HCT116 (cell line): ENCODE measurements at places on chromosomes 4 and X.

DNA sequence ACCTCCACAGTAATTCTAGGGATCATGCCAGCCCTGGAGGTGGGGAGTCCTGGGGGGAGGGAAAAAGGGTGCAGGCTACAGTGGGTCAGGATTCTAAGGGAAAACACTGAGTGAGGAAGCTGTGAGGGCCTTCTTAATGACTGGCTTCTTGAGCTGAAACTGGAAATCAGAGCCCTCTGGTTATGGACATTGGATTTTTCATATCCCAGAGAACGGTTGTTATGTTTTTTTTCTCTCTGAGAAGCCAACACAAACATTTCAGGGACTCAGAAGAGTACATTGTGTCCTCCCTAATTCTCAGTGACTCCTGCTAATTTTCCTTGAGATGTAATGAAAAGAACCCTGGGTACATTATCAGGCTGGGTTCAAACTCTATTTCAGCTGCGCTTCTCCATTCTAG, 162.4 kb upstream of the PRDX4 start:
- DNase-seq, result no peak

DNA sequence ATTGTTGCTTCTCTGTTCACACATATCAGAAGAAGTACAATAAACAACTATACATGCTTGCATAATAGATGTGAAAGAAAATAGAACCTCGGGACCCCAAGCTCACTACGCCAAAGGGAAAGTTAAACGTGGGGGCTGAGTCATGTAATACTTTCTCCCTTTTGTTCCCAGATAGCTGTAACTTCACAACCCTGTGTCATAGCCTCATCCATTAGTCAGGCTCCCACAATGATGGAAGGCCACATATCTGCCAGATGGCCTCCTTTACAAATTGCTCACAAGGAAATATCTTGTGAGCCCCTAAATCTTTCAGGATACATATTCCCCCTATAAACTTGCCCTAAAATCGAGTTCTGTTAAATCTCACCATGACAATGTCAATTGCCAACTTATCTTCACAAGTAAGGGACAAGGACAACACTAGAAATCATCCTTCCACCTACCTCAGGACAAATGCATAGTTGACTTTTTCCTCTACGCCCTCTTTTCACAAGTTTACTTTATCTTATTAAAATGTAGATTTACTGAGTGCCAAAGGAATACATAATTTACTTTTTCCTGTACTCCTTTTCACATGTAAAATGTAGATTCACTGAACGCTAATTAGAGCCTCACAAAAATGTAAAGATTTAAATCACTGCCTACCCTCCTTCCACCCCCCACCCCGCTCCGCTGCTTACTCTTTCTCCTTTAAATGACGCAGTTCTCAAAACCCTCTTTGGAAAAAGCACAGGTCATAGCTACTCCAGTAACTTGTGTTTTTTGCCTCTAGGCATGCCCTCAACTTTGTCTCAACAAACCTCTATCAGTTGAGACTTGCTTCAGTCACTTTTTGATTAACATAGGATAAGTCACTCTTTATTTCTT, 477.1 kb downstream of the DTHD1 start:
- no peak for DNase-seq

DNA sequence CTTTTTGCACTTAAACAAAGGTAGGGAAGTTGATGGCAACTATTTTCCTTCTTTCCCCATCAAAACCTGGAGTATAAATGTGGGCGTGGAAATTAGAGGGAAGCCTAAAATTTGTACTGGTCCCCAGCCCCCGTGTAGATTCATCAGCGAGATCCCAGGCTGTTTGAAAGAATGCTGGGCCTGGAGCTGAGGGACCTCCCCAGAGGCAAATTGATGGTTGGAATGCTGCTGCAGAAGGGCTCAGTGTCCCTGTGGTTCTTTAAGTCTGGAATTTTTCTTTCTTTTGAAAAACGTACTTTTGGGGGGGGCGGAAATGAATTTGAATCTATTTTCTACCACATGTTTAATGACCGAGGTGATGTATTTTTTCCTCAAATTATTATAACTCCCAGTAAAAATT, 197.2 kb downstream of the CBR4 start:
- no peak for DNase-seq

DNA sequence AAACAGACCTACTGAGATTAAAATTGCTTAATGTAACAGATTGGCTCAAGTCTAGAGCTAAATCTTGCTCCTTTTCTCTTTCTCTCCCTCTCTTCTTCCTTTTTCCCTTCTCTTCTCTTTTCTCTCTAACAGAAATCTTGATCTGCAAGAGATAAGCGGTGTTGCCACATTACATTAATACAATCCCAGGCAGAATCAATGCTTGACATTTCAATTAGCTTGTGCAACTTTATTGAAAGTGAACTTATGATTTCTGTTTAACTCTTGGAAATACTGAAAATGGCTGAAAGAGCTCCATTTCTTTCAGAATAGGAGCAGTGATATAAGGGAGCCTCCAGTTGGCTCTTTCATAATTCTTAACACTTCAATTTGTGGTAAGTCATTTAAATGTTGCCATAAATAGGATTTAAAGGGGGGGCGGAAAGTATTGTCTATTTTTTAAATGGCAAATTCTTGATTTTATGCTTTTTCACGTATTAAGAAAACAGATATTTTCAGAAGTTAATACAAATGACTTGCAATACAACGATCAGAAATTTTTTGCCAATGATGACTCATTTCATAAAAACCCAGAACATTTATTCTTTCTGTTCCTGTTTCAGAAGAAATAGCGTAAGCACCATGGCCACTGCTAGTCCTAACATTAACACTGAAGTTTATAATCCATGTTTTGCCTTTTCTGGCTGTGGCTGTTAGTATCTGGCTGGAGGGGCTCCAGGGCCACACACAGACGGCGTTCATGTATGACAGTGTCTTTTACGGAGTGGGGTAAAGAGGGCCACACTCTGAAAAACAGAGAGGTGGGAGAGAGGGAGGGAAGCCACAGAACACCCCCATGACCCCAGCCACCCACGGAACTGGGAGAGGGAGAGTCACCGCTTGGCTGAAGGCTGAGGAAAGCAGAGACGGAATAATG, 115.7 kb upstream of the FAT1 start:
- DNase-seq, result no peak

- DNase-seq, result no peak
Measured at GRCh38 chrX:13092455-13092941, 48.1 kb upstream of the FAM9C start.

GRCh38 chr4:8192748-8193738, 6.0 kb upstream of the SH3TC1 start:
- peak; percentile 39 for DNase-seq

DNA sequence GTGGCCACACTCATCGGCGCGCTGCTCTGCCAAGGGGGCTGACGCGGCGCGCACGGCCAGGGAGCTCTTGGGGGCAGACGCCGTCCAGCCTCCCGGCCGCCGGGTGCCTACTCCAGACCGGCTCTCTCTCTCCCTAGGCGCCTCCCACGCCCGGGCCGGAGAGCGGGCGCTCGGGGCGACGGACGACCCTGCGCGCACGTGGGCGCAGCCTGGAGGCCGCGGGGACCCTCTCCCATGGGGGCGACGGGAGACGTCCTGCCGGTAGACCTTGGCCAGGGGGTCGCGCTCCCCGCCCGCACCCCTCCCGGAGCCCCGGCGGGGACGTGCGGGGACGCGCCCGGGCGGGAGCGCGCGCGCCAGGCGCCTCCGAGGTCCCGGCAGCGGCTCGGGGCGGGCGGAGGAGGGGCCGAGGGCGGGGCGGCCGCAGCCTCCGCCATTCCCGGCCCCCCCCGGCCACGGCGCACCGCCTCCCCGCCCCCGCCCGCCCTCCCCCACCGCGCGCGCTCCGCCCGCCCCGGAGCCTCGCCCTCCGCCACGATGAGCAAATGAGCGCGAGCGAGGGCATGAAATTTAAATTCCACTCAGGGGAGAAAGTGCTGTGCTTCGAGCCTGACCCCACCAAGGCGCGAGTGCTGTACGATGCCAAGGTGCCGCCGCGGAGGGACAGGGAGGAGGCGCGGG, at the start of gene MSL3:
MSL3 (plus strand) TSS at position 519 of the 681 bp plus-strand sequence; CDS start at position 546, 27 bp downstream.
- DNase-seq, result no peak

DNA sequence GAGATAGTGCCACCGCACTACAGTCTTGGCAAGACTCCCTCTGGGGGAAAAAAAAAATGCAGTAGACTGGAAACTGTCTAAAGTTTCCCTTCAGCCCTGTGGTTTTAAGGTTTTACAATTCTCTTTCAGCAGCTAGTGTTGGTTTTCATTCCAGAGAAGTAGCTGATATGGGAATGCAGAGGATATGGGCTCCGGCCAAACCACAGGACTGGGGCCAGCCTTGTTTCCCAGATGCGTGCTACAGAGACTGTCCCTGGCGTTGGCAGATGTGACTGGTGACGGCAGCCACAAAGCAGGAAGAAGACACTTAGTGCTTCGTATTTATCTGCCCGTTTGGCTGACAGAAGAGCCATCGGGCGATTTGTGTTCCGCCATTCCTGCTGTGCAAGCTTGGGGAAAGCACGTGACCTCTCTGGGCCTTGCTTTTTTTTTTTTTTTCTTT, 43.2 kb downstream of the ZBTB49 start:
- DNase-seq, result no peak

DNA sequence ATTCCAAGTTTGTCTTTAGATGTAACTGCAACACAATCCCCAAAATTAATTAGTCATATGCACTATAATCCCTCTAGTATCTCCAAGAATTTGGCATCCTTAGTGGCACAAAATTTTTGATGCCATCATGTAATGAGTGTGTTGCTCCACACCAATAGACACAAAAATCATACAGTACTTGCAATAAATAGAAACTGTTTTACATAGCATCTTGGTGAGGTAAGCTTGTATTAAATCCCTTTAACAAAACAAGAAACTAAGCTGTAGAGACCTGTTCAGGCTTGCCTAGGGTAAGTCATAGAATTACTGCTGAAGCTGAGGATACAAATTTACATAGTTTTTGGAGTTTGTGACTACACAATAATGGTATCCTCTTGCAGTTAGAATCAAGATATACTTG, 64.5 kb upstream of the PRSS12 start:
- no peak for DNase-seq
